Progenitor cell of endocrine pancreas (in vitro differentiated cells): ENCODE measurements at places on chromosomes 13 and 19. TPM values are rescaled to one million over a fixed set of nuclear protein-coding genes. Genes with fewer than 3 reads are reported as not detected.

DNA sequence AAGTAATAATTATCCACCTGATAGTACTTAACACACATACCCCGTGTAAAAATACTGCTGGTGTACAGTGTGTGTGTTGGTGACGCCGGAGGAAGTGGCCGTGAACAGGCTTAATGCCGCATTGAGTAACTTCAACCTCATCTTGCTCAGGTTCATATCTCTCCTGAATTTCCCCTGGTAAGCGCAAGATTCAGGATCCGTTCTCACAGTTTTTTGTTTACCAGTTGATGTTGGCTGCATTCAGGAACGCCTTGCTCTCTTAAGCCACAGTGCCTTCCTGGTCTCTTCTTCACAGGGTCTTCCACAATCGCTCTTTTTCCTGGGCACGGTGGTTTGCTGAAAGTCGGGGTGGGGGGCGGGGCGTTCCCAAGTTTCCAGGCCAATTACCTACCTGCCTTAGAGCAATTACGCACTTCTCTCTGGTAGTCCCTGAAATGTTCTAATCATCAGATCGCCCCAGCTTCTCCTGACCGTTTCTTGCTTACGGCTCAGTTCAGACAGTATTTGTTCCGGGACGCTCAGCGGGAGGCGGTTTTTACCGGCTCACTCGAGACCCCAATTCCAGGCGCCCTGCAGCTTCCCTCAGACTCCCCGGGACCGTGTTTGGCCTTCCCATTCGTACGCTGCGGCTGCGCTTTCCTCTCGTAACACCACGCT is 706 bp upstream of the DNAJC3 start:
- DNase-seq = no peak

Gene SLC8A2
- 1.2 and 1.4 TPM in 2 replicates for total RNA-seq

Gene FRY
- total RNA-seq = 12.0 and 14.3 TPM in 2 replicates

Gene VSTM1
- not detected in 2 replicates for total RNA-seq

Gene FCAR
- not detected in 2 replicates for total RNA-seq

GRCh38 chr19:48081106-48081505 is 29.5 kb downstream of the PLA2G4C start:
- DNase-seq = no peak
